Stimulated activated naive CD8-positive, alpha-beta T cell treated with anti-CD3 and anti-CD28 coated beads, Interleukin-15, amount 100 ng/mL, for 72 hours (primary cell): ENCODE measurements at places on chromosomes 16 and 17.

- no peak for DNase-seq
These were observed 651 bp downstream of the SHMT1 start for GRCh38 chr17:18362698-18363100.

- no peak for DNase-seq
These were observed 134.2 kb downstream of the ABCA8 start for GRCh38 chr17:68820825-68821481.

DNA sequence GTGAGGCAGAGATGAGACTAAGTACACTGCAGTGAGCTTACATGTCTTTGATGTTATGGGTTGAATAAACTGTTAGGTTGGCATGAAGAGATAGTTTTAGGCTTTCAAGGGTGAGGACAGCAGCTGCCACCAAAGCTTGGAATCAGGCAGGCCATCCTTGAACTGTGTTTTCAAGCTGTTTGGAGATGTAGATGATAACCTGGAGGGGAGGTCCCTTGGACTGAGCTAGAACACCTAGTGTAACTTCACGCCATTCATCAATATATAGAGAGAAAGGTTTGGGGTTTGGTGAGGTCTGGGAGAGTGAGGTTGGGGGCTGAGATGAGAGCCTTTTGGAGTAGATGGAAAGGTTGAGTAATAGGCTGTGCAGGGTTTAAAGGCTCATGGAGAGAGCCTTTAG lies 2447.0 kb downstream of the TP53TG3F start:
- DNase-seq: no peak

- no peak for DNase-seq
These were observed 24.3 kb upstream of the ZFPM1 start for GRCh38 chr16:88428616-88429386.

DNA sequence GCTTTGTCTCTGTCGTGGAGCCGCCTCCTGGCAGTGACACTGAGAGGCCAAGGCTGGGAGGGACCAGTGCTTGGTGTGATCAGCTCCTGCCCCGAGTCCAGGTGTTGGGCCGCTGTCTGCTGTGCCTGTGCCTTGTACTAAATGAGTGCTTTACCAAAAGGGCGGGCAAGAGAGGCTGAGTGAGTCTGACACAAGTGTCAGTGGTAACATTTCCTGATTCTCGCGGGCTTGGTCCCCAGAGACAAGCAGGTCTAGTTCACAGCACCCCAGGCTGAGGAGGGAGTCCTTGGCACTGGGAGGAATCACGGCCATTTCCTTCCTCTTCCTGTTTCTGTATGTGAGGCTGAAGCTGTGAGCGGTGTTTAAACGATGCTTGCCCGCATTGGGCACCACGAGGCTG lies 30.2 kb downstream of the PLD6 start:
- no peak for DNase-seq

- DNase-seq: no peak
These were observed 27.7 kb upstream of the RBFOX1 start for GRCh38 chr16:7304958-7305357.

- DNase-seq: no peak
These were observed 205.3 kb upstream of the TNRC6C start for GRCh38 chr17:77753246-77753645.

GRCh38 chr16:203246-203645 lies 23.0 kb downstream of the HBQ1 start:
- DNase-seq: no peak

DNA sequence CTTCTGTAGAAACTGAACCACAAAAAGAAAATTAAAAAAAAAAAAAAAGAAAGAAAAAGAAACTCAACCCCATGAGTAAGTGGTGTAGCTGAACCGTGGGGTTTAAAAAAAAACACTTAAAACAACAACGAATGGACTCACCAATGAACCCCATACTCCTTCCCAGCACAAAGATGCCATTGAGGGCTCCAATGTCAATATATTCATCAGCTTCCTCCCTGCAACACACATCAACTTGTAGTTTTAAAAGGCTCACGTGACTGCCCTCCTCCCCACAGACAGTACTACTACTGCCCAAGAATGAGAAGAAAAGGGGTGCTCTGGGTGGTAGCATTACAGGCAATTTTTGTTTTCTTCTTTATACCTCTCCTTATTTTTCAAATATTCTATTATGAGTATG lies 3.3 kb upstream of the KLHL11 start:
- no peak for DNase-seq

- DNase-seq: no peak
These were observed 20.2 kb upstream of the GUCY2D start for GRCh38 chr17:7982173-7982572.

GRCh38 chr17:76432712-76433336 lies 20.1 kb downstream of the UBE2O start:
- no peak for DNase-seq

- no peak for DNase-seq
These were observed 16.3 kb downstream of the TTLL6 start for GRCh38 chr17:48800626-48801217.

GRCh38 chr17:35568561-35568960 lies 7.9 kb upstream of the SLFN14 start:
- DNase-seq: no peak

- DNase-seq: no peak
These were observed 102.8 kb downstream of the IRX5 start for GRCh38 chr16:55033225-55034156.
